Right lung (tissue), 10 donors: ENCODE measurements at places on chromosomes 1 and 21. TPM values are rescaled to one million over a fixed set of nuclear protein-coding genes. Genes with fewer than 3 reads are reported as not detected.

Gene FCRLB
- 0.24 TPM for polyA plus RNA-seq

Gene HTR6
- polyA plus RNA-seq = not detected

Gene NVL
- 43.1 TPM for polyA plus RNA-seq

- no peak for DNase-seq
These were observed 714.7 kb upstream of the NEGR1 start for GRCh38 chr1:72997041-72997440.

DNA sequence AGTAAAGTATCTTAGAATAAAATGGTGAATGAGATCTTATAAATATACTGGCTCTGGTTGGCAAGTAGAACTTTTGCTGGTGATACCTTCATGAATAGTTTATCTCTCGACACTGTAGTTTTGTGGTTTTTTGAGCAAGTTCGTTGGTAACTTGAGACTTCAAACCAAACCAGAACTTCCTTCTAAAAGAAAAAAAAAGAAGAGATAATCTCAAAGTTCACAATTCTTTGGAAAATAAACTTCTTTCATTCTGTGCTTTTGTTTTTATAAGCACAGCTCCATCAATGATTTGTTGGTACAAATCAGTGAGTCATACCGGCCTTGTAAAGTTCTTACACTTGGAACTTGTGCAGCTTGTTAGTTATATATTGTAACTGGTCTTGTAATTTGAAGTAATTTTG lies 2.3 kb downstream of the HIPK1 start:
- no peak for DNase-seq

GRCh38 chr1:18093193-18093592 lies 14.4 kb upstream of the IGSF21 start:
- no peak for DNase-seq
